Hematopoietic multipotent progenitor cell treated with erythropoietin and hydrocortisone succinate and interleukin-3 and kit ligand, for 17 days (in vitro differentiated cells): ENCODE measurements at places on chromosomes 2 and 18.

GRCh38 chr2:125172181-125172580, 1147.1 kb downstream of the CNTNAP5 start:
- DNase-seq = no peak

GRCh38 chr2:96409081-96409819, 73.7 kb downstream of the NCAPH start:
- no peak for DNase-seq

GRCh38 chr2:10190737-10191532, 68.4 kb downstream of the RRM2 start:
- DNase-seq = no peak

GRCh38 chr2:160252278-160252887, 52.3 kb upstream of the ITGB6 start:
- peak; percentile 17 for DNase-seq

- no peak for DNase-seq
Observed at GRCh38 chr2:140891614-140892212, 1239.1 kb downstream of the LRP1B start.

DNA sequence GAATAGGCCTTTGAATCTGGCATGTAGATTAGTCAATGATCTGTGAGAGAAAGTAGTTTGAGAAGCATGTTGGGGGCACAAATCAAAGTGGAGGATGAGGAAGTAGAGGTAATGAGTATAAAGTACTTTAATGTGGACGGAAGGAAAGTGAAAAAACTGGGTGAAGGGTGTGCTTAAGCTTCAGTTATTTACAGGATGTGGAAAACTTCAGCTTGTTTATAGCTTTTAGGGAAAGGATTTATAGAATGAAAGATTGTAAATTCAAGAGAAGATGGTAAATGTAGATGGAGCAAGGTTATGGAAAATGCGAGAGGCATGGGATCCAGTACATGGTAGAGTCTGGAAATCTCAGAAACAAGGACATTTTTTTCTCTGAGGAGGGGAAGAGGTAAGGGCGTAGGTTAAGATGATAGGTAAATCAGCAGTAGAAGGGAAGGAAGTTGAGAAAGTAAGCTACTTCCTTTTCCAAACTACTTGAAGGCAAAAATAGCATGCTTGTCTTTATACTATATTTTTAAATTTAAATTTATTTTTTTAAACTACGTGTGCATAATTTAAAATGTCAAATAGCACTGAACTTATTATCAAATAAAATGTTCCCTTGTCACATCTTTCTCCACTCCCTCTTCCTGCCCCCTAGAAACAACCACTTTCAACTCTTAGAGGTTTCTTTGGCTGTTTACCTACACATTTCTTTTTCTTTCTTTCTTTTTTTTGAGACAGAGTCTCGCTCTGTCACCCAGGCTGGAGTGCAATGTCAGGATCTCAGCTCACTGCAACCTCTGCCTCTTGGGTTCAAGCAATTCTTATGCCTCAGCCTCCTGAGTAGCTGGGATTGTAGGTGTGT, 8.5 kb downstream of the FAM117B start:
- no peak for DNase-seq

DNA sequence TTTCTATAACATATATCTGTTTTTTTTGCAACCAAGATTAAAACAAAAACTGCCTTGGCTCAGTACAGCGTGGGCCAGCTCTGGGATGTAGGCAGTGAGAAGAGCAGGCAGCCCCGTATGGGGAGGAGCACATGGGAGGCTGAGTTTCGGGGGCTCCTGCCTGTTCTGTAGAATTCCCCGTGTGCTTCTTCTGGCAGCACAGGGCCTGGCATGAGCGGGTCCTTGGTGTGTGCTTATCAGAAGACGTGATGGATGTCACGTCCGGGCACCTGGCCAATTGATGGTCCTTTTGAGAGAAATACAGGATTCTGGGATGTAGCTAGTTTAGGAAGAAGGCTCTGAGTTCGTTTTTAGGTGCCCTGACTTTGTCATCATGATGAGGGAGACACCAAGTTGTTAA, 16.2 kb downstream of the IMPA2 start:
- DNase-seq = no peak

- DNase-seq = no peak
Observed at GRCh38 chr2:54899576-54900200, 150.6 kb downstream of the RTN4 start.

GRCh38 chr18:75588412-75588811, 160.9 kb upstream of the SMIM21 start:
- no peak for DNase-seq

DNA sequence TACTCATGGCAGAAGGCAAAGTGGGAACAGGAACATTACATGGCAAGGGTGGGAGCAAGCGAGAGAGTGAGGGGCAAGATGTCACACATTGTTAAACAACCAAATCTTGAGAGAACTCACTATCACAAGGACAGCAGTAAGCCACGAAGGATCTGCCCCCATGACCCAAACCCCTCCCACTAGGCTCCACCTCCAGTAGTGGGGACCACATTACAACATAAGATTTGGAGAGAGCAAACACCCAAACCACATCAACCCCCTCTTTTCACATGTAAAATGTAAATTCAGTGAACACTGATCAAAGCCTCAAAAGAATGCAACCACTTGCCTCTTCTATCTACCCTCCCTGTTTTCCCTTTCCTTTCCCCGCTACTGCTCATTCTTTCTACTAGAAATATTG, 43.6 kb upstream of the TNP1 start:
- no peak for DNase-seq

GRCh38 chr2:157789933-157790511, 86.1 kb downstream of the ACVR1 start:
- no peak for DNase-seq

- no peak for DNase-seq
Observed at GRCh38 chr2:69384618-69385081, 2.4 kb downstream of the GFPT1 start.

GRCh38 chr2:125169764-125170146, 1144.7 kb downstream of the CNTNAP5 start:
- DNase-seq = no peak

GRCh38 chr2:169999054-169999453, 171.8 kb downstream of the UBR3 start:
- no peak for DNase-seq

DNA sequence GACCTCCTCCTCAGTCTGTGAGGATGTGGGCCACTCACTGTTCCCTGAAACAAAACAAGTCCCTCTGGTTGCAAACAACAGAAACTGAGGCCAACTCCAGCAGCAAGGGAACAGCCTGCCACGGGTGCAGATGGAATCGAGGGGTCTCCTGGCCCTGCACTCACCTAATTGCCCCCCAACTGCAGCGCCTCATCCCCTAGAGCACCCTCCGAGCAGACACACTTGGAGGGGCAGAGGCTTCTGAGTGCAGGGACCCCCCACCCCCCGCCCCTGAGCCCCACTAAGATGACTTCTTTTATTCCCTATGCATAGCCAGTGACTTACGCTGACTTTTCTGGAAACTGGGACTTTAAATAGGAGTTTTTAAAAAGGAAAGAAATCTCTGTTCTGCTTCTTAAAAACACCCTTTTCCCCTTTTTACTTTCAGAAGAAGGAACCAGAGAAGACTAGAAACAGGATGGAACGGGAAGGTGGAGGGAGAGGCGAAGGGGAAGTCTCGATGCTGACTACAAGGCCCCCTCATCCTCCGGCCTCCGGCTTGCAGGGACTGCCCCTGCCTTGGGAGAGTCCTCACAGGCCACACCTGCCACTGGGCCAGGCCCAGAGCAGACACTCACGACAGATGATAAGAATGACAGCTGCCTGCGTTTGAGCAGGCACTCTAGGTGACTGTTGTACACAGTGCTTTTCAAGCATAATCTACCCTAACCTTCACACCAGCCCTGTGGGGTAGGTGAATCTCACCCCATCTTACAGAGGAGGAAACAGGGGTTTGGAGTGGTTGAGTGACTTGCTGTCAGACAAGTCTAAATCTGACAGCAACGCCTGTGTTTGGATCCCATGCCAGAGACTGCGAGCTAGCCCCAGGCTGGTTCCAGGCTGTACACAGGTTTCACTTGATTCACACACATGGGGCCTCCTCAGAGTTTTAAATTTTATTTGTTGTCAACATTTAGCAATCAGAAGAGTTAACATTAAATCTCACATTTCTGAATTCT, 28.2 kb upstream of the BIN1 start:
- DNase-seq = no peak

DNA sequence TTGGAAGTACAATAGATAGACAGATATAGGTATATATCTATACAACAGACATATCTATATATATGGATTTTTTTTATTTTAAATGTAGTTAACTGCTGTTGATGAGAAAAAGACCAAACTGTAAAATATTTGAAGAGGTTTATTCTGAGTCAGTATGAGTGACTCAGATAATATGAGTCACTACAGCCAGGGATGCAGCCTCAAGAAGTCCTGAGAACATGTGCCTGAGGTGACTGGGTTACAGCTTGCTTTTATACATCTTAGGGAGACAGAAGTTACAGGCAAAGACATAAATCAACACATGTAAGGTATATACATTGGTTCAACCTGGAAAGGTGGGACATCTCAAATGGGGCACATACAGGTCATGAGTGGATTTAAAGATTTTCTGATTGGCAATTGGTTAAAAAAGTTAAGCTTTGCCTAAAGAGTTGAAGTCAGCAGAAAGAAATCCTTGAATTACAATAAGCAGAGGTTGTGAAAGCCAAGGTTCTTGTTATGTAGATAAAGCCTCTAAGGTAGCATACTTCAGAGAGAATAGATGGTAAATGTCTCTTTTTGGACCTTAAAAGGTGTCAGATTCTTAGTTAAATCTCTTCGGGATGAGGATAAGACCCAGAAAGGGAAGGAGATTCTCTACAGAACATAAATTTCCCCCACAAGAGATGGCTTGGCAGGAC, 149.9 kb downstream of the RBM43 start:
- no peak for DNase-seq

GRCh38 chr2:157830266-157830665, 45.9 kb downstream of the ACVR1 start:
- no peak for DNase-seq

- DNase-seq = no peak
Observed at GRCh38 chr18:59707306-59707705, 10.1 kb upstream of the CCBE1 start.

DNA sequence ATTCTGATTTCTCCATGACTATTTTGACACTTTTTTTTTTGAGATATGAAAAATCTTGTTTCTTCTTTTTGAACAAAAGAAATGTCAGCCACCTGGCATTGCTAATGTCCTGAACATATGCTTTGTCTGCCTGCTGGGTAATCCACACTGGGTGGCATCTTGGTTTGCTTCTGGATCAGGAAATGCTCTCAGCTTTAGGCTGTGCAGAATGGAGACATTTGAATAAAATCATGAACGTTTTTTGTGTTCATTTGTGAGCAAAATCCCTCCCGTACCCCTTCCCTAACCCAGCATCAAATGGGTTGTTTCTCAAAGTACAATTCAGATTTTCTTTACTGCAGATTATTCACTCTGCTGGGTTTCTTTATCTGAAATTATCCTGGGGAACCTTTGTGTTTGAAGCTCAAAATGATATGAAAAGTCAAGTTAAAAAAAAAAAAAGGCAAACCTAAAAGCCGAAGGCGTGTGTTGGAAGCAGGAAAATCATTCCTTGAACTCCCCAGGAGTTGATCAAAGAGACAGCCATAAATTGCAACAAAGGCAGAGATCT, 53.4 kb upstream of the KLF7 start:
- DNase-seq = no peak
